ENCODE measurements at places on chromosomes 13 and 19. TPM values are rescaled to one million over a fixed set of nuclear protein-coding genes. Genes with fewer than 3 reads are reported as not detected.

The CLEC4M gene
- not detected for total RNA-seq

The MBD3L3 gene
- not detected for total RNA-seq

The CBARP gene
- total RNA-seq = not detected

The FBN3 gene
- total RNA-seq = not detected

DNA sequence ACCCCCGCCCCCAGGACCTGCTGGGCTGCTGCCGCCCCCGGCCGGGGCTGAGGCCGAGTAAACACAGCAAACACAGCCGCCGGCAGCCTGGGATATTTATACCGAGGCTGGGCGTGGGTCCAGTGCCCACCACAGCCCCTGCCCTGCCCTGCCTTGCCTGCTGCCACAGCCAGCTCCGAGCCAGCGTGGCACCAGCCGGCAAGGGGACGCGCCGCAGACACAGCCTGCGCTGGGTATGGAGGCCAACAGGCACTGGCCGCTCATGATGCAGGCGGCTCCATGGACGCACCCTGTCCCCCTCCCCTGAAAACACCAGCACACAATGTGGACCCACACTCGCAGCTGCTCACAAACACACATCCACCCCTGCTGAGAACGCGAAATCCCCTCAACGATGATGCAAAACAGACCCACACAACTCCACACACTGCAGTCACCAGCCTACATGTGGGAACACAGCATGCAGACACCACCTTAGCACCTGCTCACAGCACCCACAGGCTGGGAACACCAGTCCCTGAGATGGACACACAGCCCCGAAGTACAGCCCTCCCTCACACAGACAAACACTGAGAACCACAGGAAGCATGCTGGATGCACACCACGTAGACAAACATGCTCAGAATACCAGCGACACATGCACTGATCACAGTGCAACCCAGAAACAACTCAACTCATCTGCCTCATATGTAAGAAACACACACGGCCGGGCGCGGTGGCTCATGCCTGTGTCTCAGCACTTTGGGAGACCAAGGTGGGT lies 16.2 kb downstream of the CCDC97 start:
- no peak for DNase-seq

DNA sequence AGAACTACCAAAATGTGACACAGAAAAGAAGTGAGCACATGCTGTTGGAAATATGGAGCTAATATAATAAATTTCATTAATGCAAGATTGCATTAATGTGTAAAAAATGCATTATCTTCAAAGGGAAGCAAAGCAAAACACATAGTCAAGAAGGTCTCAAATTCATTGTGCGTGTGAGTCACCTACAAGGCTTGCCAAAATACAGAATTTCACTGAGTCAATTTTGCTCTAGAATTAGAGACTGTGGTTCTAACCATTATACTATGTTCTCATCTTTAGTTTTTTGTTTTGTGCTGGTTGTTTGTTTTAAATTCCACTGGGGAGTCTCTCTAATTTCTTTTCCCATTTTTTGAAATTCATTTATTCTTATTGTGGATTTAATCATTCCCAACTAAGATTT lies 149.8 kb upstream of the SLITRK1 start:
- DNase-seq = no peak

GRCh38 chr13:112964971-112965492 lies 4.0 kb upstream of the MCF2L start:
- DNase-seq = no peak

GRCh38 chr13:111638233-111638632 lies 317.8 kb downstream of the TEX29 start:
- DNase-seq = no peak

GRCh38 chr19:10921910-10922637 lies 6.4 kb downstream of the YIPF2 start:
- DNase-seq = no peak
